ENCODE measurements at places on chromosomes 11 and 22.

DNA sequence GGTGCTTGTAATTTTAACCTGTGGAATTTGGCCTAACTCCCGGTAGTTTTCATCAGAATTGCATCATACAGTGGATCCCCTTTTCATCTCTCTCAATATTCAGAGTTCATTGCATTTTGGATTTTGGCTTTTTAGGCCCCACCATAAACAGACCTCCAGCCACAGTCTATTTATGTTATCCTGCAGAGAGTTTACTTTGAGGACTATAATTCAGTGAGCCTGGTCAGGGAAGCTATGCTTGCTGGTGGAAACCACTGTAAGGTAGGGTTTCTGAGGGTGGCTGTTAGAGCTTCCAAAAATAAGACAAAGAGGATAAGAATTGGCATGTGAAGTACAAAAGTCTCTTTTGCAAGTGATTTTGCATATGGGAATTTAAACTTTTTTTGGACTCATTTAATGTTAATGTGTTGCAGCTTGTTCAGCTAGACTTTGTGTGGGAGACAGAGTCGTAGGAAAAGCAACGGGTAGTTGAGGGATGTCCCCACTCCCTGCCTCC lies 34.8 kb upstream of the DDI1 start:
- DNase-seq: no peak

GRCh38 chr11:32148895-32149294 lies 58.0 kb downstream of the RCN1 start:
- no peak for DNase-seq

DNA sequence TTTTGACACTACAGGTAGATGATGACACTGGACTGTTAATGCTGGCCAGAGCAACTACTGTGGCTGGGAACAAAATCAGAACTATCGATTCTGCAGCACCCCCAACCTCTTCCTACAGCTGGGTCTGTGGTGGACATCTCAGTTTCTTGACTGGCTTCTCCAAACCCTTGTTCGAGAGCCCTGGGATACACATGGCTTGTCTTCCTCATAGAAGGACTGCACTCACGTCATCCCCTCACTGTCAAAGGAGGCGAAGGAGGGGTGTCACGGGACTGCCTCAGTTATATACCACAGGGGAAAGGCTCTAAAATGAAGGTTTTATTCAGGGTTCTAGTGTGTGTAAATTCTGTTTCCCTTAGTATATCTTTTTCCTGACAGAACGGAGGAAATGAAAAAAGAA lies 44.9 kb downstream of the PITPNB start:
- DNase-seq: no peak

DNA sequence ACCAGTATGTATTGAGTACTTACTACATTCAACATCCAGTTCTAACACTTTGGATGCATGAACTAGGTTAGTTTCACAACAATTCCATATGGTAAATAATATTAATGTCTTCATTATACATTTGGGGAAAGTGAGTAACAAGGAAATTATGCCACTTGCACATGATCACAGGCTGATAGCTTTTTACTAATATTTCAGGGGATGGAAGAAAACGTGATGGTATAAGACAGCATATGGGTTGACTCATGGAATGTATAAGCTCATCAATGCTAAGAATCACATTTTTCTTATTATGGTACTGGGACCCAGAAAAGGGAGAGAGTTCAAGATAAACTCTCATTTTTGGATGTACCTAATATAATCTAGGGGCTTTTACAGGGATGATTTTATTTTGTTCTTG lies 188.7 kb downstream of the MIAT start:
- DNase-seq: no peak

DNA sequence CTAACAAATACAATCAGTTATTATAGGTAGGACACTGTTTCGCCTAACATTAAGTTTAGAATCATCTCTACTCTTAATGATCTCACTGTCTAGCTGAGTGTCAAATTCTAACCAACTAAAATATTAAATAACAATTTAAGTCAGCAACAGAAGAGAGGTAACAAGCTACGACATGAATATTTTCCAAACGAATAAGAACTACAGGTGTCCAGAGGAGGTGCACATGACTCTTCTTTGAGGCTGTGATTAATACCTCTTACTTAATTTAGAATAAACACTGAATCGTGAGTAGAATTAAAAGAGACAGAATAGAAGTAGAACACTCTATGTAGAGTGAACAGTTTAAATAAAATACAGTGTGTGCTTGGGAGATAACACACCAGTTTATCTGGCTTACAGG lies 619.0 kb upstream of the ARHGAP42 start:
- no peak for DNase-seq

GRCh38 chr11:115709297-115709696 lies 205.1 kb upstream of the CADM1 start:
- DNase-seq: no peak

GRCh38 chr11:61959678-61960077 lies 7.8 kb downstream of the FTH1 start:
- no peak for DNase-seq

DNA sequence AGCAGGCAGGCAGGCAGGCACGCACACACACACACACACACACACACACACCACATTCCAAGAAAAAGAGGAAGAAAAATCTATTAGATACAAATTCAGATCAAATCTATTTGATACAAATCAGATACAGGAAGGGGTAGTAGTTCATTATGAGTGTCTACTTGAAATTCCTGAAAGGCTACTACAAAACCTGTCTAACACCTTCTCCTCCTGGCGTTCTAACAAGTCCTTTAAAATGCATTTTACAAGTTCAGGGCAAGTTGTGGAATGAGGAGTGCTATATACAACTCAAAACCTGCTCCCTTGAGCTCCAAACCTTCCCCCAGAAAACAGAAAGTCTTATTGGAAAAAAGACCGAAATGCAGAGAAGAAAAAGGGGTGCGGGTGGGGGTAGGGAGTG lies 476 bp downstream of the ARHGAP32 start:
- no peak for DNase-seq

DNA sequence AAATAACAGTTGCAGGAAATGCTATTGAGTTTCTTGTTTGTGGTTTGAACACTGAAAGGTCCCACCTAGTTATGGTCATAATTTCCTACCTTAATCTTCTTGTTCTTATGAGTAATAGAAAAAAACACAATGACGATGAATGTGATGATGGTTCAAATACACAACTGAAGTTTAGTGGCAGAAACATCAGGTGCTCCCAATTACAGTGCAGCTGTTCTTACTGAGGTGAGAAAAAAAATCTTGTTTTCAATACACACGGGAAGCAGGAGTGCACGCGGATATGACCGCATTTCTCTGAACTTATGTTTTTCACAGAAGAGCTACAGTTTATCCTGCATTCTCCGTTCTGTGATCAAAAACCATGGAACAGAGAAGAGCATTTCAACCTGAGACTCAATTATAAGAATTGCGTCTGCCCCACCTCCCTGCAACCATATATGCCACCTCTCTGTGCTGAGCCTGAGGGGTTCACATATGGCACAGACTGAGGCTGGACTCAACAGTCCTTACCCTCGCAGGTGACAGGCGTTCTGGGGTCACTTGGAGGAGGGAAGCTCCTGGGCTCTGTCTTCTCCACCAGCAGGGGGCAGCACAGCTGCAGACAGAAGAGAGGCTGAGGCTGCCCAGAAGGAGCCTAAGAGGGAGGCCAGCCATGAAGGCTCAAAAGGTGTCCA lies 99.7 kb upstream of the IGLL5 start:
- peak; percentile 37 for DNase-seq

DNA sequence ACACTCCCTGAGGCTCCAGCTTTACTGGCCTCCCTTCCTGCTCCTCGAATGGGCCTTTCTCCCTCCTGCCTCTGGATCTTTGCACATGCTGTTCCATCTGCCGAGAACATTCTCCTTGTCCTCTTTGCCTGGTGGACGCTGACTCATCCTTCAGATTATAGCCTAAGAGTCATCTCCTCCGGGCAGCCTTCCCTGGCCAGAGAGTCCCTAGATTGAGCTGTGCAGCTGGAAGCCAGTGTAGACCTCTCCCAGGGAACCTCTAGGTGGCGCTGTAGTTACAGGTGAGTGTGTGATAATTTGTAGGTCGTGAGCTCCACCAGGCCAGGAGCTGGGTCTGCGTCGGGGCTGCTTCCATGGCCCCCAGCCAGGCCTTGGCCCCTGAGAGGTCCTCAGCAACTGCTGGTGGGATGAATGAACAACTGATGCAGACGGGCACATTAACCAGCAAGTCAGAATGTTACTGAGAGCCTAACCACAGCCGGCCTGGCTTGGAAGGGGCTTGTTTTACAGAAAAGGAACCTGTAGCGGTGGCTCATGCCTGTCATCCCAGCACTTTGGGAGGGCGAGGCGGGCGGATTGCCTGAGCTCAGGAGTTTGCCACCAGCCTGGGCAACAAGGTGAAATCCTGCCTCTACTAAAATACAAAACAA lies 8.7 kb downstream of the PNPLA5 start:
- no peak for DNase-seq

DNA sequence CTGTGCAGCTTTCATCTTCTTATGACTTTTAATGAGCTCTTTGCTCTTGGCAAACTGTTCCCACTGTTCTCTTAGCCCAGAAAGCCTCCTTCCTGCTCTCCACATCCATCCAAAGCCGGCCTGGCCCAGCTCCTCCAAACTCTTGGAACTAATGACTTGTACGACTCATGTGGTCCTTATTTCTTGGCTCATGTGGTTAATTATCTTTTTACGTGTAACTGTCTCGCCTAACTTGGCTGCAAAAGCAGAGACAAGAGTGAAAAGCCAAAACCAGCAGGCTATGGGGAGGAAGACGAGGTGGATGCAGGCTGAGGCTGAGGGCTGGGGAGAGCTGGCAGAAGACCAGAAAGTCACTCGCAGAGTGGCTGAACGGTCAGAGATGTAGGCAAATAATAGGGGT lies 5.5 kb downstream of the CSNK2A3 start:
- DNase-seq: no peak

- DNase-seq: no peak
These were observed 13.8 kb downstream of the GGT5 start for GRCh38 chr22:24230911-24231656.

Measured in frontal cortex (tissue), 4 donors.